ENCODE measurements at places on chromosomes 5 and 9. TPM values are rescaled to one million over a fixed set of nuclear protein-coding genes. Genes with fewer than 3 reads are reported as not detected.

GRCh38 chr5:42655982-42656650 lies 100.5 kb upstream of the CCDC152 start:
- DNase-seq, result no peak
- H3K27ac ChIP-seq, result no peak overlapping the region
- H3K4me3 ChIP-seq, result no peak overlapping the region

DNA sequence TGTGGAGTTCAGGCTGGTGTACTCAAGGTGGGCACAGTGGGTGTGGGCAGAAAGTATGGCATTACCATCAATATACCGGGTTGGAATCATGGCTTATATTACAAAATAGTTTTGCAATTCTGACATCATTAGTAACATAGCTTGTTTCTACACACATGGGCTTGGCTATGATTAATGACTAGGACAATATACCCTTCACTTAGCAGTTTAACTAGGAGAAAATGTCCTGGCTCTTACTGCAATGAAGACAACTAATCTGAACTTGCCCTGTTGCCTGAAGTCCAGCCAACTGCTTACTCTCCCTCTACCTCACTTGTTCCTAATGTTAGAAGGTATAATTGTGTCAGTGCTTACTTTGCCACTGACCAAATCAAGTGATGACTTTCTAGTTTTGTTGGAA lies 612.5 kb downstream of the EFNA5 start:
- no peak for DNase-seq
- no peaks in the 10 kb centered on the region for H3K4me1 ChIP-seq
- H3K27me3 ChIP-seq, result no peaks in the 10 kb centered on the region
- no peaks in the 10 kb centered on the region for H3K36me3 ChIP-seq
- no peak overlapping the region for H3K4me3 ChIP-seq

GRCh38 chr9:71766663-71767062 lies 1.6 kb downstream of the CEMIP2 start:
- H3K36me3 ChIP-seq, result peaks cover 10% of the 10 kb centered on the region
- H3K4me1 ChIP-seq, result peaks cover 46% of the 10 kb centered on the region
- DNase-seq, result no peak
- peak overlapping the region; percentile 93 for H3K27ac ChIP-seq
- peak overlapping the region; percentile 89 for H3K4me3 ChIP-seq

GRCh38 chr9:114250235-114250568 lies 72.7 kb upstream of the ORM1 start:
- DNase-seq, result no peak
- H3K4me1 ChIP-seq, result no peaks in the 10 kb centered on the region
- H3K4me3 ChIP-seq, result no peak overlapping the region
- peaks cover 3% of the 10 kb centered on the region for H3K27me3 ChIP-seq
- no peak overlapping the region for H3K27ac ChIP-seq

DNA sequence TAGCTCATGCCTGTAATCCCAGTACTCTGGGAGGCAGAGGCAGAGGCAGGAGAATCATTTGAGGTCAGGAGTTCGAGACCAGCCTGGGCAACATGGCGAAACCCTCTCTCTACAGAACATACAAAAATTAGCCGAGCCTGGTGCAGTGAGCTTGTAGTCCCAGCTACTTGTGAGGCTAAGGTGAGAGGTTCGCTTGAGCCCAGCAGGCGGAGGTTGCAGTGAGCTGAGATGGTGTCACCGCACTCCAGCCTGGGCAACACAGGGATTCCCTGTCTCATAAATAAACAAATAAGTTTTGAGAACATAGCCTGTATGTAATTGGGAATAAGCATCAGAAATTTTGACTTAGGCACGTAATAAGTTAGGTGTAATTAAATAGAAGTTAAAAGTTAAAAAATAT lies 971.7 kb upstream of the COX7C start:
- no peak for DNase-seq
- no peak overlapping the region for H3K4me3 ChIP-seq
- no peaks in the 10 kb centered on the region for H3K36me3 ChIP-seq

DNA sequence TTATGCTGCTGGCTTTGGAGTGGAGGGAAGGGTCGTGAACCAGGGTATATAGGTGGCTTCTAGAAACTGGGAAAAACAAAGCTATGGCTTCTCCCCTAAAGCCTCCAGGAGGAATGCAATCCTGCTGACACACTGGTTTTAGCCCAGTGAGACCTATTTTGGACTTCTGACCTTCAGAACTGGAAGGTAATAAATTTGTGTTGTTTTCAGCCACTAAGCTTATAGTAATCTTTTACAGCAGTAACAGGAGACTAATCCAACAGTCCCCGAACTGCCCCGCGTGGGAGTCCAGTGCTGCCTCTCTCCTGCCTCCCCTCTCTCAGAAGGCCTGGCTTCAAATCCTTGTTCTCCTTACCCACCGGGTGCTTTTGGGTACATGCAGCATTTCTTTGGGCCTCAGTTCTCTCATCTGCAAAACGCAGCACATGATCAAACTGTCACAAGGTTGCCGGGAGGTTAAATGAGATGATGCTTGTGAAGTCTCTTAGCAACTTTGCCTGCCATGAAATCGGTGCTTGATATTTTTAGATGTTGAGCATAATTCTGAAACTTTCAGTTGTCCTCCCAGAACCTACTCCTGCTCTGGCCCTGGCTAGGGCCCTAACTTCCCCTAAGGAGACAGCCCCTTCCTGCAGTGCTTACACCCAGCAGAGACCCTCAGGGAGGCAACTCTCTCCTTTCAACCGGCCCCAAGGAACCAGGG lies 127.3 kb upstream of the BOD1 start:
- no peak overlapping the region for H3K27ac ChIP-seq
- no peaks in the 10 kb centered on the region for H3K36me3 ChIP-seq
- no peaks in the 10 kb centered on the region for H3K4me1 ChIP-seq
- H3K27me3 ChIP-seq, result no peaks in the 10 kb centered on the region
- no peak for DNase-seq

- peaks cover 22% of the 10 kb centered on the region for H3K4me1 ChIP-seq
- no peak for DNase-seq
- H3K27ac ChIP-seq, result peak overlapping the region; percentile 63
- H3K36me3 ChIP-seq, result no peaks in the 10 kb centered on the region
- peak overlapping the region; percentile 20 for H3K4me3 ChIP-seq
- peaks cover 33% of the 10 kb centered on the region for H3K27me3 ChIP-seq
Measured at GRCh38 chr9:69019808-69020207, 5.9 kb upstream of the PRKACG start.

- H3K4me1 ChIP-seq, result no peaks in the 10 kb centered on the region
- DNase-seq, result no peak
- H3K4me3 ChIP-seq, result no peak overlapping the region
- H3K27me3 ChIP-seq, result peaks cover 8% of the 10 kb centered on the region
- H3K36me3 ChIP-seq, result no peaks in the 10 kb centered on the region
Measured at GRCh38 chr5:157963761-157964160, 104.8 kb upstream of the CLINT1 start.

DNA sequence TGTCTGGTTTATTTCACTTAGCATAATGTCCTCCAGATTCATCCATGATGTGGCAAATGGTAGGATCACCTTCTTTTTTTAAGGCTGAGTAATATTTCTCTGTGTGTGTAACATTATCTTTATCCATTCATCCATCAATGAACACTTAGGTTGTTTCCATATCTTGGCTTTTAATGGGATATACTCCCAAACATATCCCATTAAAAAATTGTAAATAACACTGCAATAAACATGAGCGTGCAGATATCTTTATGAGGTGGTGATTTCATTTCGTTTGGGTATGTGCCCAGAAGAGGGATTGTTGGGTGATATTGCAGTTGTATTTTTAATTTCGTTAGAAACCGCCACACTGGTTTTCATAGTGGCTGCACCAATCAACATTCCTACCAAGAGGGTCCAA lies 36.2 kb upstream of the UGCG start:
- peaks cover 9% of the 10 kb centered on the region for H3K27me3 ChIP-seq
- H3K36me3 ChIP-seq, result no peaks in the 10 kb centered on the region
- H3K27ac ChIP-seq, result no peak overlapping the region
- H3K4me3 ChIP-seq, result no peak overlapping the region

GRCh38 chr5:11684607-11685006 lies 219.6 kb downstream of the CTNND2 start:
- DNase-seq, result no peak
- no peaks in the 10 kb centered on the region for H3K36me3 ChIP-seq
- H3K27ac ChIP-seq, result no peak overlapping the region
- H3K4me1 ChIP-seq, result no peaks in the 10 kb centered on the region
- no peak overlapping the region for H3K4me3 ChIP-seq

DNA sequence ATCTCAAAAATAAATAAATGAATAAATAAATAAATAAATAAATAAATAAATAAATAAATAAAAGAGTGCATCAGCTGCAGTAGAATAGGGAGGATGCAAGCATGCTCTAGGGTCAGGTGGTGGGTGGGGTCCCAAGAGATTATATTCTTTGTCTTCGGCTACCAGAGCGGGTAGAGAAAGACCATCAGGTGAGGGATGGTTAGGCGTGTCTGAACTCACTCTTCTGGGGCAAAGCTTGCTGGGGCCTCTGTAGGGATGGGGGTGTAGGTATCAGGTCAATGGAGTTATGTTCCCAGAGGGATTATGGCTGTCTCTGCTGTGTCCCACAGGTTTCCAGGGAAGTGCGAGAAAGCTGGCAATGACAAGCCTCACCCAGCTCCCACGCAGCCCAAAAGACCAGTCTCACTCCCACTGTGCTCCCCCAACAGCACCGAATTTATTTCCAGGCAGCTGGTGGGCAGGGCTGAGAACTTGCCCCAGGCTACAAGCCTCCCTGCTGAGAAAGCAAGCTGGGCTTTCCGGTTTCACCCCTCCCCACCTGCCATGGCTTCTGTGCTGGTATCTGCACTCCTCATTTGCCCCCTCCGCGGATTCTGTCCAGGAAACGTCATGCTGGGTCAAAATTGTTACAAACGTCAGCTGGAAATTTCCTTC lies 180.8 kb downstream of the LURAP1L start:
- H3K27ac ChIP-seq, result no peak overlapping the region
- no peaks in the 10 kb centered on the region for H3K36me3 ChIP-seq
- DNase-seq, result no peak
- H3K27me3 ChIP-seq, result no peaks in the 10 kb centered on the region

DNA sequence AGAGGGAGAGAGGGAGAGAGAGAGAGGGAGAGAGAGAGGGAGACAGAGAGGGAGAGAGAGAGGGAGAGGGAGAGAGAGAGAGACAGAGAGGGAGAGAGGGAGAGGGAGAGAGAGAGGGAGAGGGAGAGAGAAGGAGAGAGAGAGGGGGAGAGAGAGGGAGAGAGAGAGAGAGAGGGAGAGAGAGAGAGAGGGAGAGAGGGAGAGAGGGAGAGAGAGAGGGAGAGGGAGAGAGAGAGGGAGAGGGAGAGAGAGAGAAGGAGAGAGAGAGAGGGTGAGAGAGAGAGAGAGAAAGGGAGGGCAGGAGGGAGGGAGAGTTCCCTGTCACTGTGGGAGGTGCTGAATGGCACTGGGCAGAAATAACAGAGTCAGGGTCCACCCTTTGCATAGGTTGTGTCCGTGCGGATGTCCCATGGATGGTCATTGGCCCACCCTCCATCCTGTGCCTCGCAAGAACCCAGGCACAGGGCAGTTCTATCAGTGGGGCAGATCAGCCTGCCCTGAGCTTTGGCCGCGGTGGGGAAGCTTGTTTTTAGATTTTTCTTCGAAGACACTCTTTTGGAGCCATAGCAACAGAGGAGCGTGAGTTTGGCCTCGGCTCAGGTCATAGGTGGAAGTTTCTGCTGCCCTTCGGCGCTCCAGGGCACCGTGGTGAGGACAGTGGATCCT lies 30.1 kb downstream of the ADAMTSL2 start:
- H3K36me3 ChIP-seq, result no peaks in the 10 kb centered on the region
- H3K4me3 ChIP-seq, result no peak overlapping the region
- peaks cover 3% of the 10 kb centered on the region for H3K27me3 ChIP-seq
- peak overlapping the region; percentile 30 for H3K27ac ChIP-seq
- DNase-seq, result no peak
- H3K4me1 ChIP-seq, result no peaks in the 10 kb centered on the region

- H3K4me3 ChIP-seq, result no peak overlapping the region
- no peaks in the 10 kb centered on the region for H3K36me3 ChIP-seq
- no peaks in the 10 kb centered on the region for H3K4me1 ChIP-seq
- H3K27ac ChIP-seq, result no peak overlapping the region
Measured at GRCh38 chr5:57341380-57341979, 141.1 kb downstream of the ACTBL2 start.

DNA sequence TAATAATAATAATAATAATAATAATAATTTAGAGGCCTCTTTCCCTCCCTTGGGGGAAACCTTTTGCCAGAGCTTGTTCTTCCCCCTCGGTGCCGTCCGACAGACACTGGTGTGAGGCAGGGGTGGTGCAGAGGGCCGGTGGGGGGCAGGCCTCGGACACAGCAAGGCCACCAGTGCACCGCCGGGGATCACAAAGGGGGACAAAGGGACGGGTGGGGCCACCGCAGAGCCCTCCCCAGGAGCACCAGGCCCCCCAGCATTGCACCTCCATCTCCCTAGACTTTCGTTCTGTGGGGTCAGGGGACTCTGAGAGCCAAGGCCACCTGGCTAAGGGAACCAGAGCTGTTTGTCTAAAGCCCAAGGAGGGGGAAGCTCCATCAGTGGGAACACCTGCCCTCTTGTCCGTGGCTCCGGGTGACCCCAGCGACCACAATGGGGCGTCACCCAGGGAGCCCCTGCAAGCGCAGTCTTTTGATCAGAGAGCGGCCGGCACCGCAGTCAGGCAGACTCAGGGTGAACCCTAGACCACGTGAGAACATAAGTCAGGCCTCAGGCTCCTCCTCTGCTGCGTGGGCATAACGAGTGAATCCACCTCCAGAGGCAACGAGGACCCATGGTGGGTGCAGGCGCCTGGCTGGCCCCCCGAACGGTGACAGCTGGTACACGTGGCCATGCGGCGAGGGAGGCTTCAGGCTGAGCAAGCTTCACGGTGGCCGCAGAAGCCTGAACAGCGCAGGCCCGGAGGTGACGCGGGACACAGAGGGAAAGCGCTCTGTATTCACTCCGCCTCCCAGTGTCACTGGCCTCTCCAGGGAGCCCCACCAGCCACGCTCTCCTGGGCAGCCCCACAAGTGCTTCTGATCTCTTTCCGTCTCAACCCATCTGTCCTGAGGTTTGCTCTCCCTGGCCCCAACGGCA lies 12.0 kb upstream of the QSOX2 start:
- no peaks in the 10 kb centered on the region for H3K36me3 ChIP-seq
- H3K4me1 ChIP-seq, result no peaks in the 10 kb centered on the region
- no peak overlapping the region for H3K27ac ChIP-seq
- H3K27me3 ChIP-seq, result no peaks in the 10 kb centered on the region
- H3K4me3 ChIP-seq, result no peak overlapping the region

GRCh38 chr9:96219026-96219899 lies 82.7 kb downstream of the HSD17B3 start:
- peaks cover 11% of the 10 kb centered on the region for H3K4me1 ChIP-seq
- peaks cover 68% of the 10 kb centered on the region for H3K27me3 ChIP-seq
- peak; percentile 68 for DNase-seq
- no peak overlapping the region for H3K4me3 ChIP-seq
- peaks cover 3% of the 10 kb centered on the region for H3K36me3 ChIP-seq
- no peak overlapping the region for H3K27ac ChIP-seq

The TMEM215 gene
- total RNA-seq, result not detected

The ZNF618 gene
- total RNA-seq, result 0.60 TPM

The CACNA1B gene
- total RNA-seq, result not detected

The PCDHA9 gene
- total RNA-seq, result not detected

The ASTN2 gene
- total RNA-seq, result 5.2 TPM

The SLC6A3 gene
- total RNA-seq, result not detected

The FOXI1 gene
- total RNA-seq, result not detected
